Psoas muscle (tissue), 8 donors: ENCODE measurements at places on chromosomes 12 and 14. TPM values are rescaled to one million over a fixed set of nuclear protein-coding genes. Genes with fewer than 3 reads are reported as not detected.
A peak's percentile ranks its signal among the peaks of the same experiment; 100 is the strongest.

Gene KRT75
- not detected for polyA plus RNA-seq

Gene TSPAN8
- 29.2 TPM for polyA plus RNA-seq

Gene DAO
- not detected for polyA plus RNA-seq

Gene CLBA1
- 1.7 TPM for polyA plus RNA-seq

Gene AICDA
- 0.04 TPM for polyA plus RNA-seq

Gene TRAF3
- 15.9 TPM for polyA plus RNA-seq

Gene CCDC197
- 0.04 TPM for polyA plus RNA-seq

Gene SELPLG
- polyA plus RNA-seq, result 0.62 TPM

Gene PTGDR
- 0.11 TPM for polyA plus RNA-seq

Gene KLHL33
- polyA plus RNA-seq, result 0.30 TPM

Gene PKP2
- 4.0 TPM for polyA plus RNA-seq

Gene PLXNC1
- 0.51 TPM for polyA plus RNA-seq

Gene EPYC
- polyA plus RNA-seq, result not detected

Gene RND1
- polyA plus RNA-seq, result not detected

Gene KLRK1
- 0.55 TPM for polyA plus RNA-seq

GRCh38 chr14:50608302-50608851 is 48.4 kb downstream of the ATL1 start:
- no peak overlapping the region for H3K4me3 ChIP-seq
- no peak overlapping the region for H3K27ac ChIP-seq

DNA sequence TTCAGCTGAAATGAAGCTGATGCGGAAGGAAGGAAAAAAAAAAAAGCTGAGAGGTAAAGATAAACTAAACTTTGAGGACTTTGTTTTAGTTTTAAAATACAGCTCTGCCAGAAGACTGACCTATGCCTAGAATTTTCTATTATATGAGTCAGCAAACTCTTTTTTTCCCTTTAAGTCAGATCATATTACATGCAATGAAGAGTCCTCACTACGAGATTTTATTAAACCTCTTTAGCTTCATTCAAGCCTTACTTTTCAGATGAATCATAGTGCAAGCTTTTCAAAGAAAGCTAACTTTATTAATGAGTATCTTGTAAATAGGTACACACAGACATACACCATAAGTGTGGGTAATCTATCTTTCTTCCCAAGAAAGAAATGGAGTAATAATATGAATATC is 57.8 kb upstream of the FSCB start:
- H3K36me3 ChIP-seq, result no peaks in the 10 kb centered on the region
- H3K4me3 ChIP-seq, result no peak overlapping the region
- no peak for DNase-seq
- no peaks in the 10 kb centered on the region for H3K4me1 ChIP-seq
- no peak overlapping the region for H3K27ac ChIP-seq

- no peak overlapping the region for H3K4me3 ChIP-seq
- no peak for DNase-seq
- no peaks in the 10 kb centered on the region for H3K36me3 ChIP-seq
- H3K27me3 ChIP-seq, result no peaks in the 10 kb centered on the region
- no peak overlapping the region for H3K27ac ChIP-seq
These were observed 991.8 kb downstream of the VRK1 start for GRCh38 chr14:97788846-97789526.

GRCh38 chr12:65929641-65930040 is 105.4 kb downstream of the HMGA2 start:
- peaks cover 4% of the 10 kb centered on the region for H3K27me3 ChIP-seq
- H3K36me3 ChIP-seq, result no peaks in the 10 kb centered on the region
- H3K27ac ChIP-seq, result no peak overlapping the region
- DNase-seq, result no peak
- no peak overlapping the region for H3K4me3 ChIP-seq
- H3K4me1 ChIP-seq, result no peaks in the 10 kb centered on the region

DNA sequence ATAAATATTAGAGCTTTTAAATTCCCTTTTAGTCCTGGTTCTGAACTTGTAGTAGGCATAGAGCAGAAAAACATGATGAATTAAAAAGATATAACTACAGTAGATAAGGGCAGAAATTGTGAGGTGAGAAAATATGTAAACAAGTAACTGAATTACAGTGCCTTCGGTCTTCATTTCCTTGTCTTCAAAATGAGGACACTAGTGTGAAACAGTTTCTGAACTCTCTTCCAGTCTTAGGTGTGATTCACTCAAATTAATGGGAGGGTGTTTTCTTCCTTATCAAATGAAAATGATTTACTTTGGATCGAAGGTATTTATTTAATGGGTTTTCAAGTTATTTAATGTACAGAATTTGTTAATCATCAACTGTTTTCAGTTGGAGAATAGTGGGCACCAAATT is 1.5 kb downstream of the FGD4 start:
- peak overlapping the region; percentile 81 for H3K4me3 ChIP-seq
- no peaks in the 10 kb centered on the region for H3K36me3 ChIP-seq
- H3K27ac ChIP-seq, result no peak overlapping the region

GRCh38 chr12:92408072-92408900 is 262.6 kb upstream of the BTG1 start:
- no peaks in the 10 kb centered on the region for H3K27me3 ChIP-seq
- DNase-seq, result no peak
- H3K4me3 ChIP-seq, result no peak overlapping the region
- H3K36me3 ChIP-seq, result no peaks in the 10 kb centered on the region
- H3K27ac ChIP-seq, result no peak overlapping the region
- no peaks in the 10 kb centered on the region for H3K4me1 ChIP-seq

DNA sequence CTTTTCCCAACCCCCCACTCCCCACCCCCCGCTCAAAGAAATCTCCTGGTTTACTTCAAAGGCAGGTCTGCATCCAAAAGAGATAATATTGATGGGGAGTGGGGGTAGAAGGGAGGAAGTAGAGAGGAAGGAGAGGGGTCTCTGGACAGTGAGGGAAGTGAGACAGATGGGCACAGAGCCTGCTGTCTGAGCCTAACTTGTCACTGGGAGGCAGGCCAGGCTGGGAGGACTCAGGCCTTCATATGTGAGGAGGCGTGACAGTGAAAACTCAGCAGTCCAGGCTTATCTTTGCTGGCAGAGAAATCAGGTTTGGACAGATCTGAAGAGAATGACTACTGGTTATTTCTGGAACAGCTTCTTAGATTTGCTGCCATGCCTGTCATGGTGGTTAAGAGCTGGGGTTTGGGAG is 192.3 kb downstream of the NUAK1 start:
- no peak overlapping the region for H3K27ac ChIP-seq
- no peaks in the 10 kb centered on the region for H3K36me3 ChIP-seq
- no peak for DNase-seq
- H3K4me3 ChIP-seq, result no peak overlapping the region
- no peaks in the 10 kb centered on the region for H3K27me3 ChIP-seq

GRCh38 chr14:64763801-64764621 is 59.8 kb downstream of the PLEKHG3 start:
- H3K27ac ChIP-seq, result peak overlapping the region; percentile 58
- no peaks in the 10 kb centered on the region for H3K36me3 ChIP-seq
- peaks cover 25% of the 10 kb centered on the region for H3K4me1 ChIP-seq
- no peak for DNase-seq
- peak overlapping the region; percentile 29 for H3K4me3 ChIP-seq

DNA sequence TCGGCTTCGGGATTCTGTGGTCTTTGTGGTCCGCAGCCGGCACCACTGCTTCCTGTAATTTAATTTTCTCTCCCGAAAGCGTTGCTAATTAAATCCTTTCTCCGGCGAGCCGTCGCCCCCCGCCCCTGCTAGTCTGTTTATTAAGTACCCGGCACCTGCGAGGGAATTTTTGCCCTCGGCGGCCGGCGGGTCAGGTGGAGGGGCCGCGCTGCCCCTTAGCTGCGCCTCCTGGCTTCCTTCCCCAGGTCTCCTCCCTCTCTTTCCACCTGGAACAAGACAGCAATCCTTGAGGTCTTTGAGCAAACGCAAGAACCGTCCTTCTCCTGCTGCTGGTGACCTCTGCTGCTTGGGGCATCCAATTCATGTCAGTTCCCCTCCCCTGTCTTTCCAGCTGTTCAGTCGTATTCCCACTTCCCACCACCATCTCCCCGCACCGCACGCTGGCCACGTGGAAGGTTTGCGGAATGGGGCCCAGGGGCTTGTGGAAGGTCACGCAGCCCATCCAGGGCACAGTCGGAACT is 16.2 kb downstream of the ZDHHC22 start:
- peak overlapping the region; percentile 65 for H3K4me3 ChIP-seq
- H3K36me3 ChIP-seq, result peaks cover 8% of the 10 kb centered on the region
- H3K27ac ChIP-seq, result no peak overlapping the region
- no peaks in the 10 kb centered on the region for H3K27me3 ChIP-seq
- H3K4me1 ChIP-seq, result peaks cover 39% of the 10 kb centered on the region

GRCh38 chr12:6452944-6453630 is 1.2 kb downstream of the TAPBPL start:
- H3K27ac ChIP-seq, result peak overlapping the region; percentile 95
- peak overlapping the region; percentile 90 for H3K4me3 ChIP-seq
- DNase-seq, result no peak
- H3K36me3 ChIP-seq, result peaks cover 52% of the 10 kb centered on the region
- H3K27me3 ChIP-seq, result no peaks in the 10 kb centered on the region
- H3K4me1 ChIP-seq, result peaks cover 11% of the 10 kb centered on the region

GRCh38 chr14:101066826-101067510 is 163.4 kb upstream of the RTL1 start:
- no peaks in the 10 kb centered on the region for H3K36me3 ChIP-seq
- no peak overlapping the region for H3K27ac ChIP-seq
- H3K4me3 ChIP-seq, result no peak overlapping the region
- peak; percentile 2 for DNase-seq
- H3K4me1 ChIP-seq, result no peaks in the 10 kb centered on the region
- no peaks in the 10 kb centered on the region for H3K27me3 ChIP-seq

GRCh38 chr14:77006132-77006531 is 22.4 kb downstream of the IRF2BPL start:
- peak overlapping the region; percentile 21 for H3K27ac ChIP-seq
- H3K4me1 ChIP-seq, result peaks cover 48% of the 10 kb centered on the region
- H3K4me3 ChIP-seq, result no peak overlapping the region
- DNase-seq, result no peak

DNA sequence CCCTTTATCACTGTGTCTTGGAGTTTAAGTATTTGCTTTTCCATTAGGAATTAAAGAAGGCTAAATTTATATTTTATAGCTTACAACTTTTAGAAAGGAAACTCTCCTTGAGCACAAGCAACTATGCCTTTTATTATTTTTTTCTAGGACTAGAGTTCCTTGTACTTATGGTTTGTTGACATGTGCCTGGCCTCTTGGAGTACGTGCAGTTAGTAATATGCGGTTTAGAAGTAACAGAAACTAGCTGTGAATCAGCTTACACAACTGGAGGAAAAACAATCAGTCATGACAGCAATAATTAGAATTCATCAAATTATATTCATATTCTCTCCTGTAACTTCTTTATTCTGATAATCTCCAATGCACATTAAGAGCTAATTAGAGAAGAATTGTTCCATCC is 428.7 kb downstream of the AEBP2 start:
- no peaks in the 10 kb centered on the region for H3K27me3 ChIP-seq
- no peak overlapping the region for H3K4me3 ChIP-seq
- no peak for DNase-seq

DNA sequence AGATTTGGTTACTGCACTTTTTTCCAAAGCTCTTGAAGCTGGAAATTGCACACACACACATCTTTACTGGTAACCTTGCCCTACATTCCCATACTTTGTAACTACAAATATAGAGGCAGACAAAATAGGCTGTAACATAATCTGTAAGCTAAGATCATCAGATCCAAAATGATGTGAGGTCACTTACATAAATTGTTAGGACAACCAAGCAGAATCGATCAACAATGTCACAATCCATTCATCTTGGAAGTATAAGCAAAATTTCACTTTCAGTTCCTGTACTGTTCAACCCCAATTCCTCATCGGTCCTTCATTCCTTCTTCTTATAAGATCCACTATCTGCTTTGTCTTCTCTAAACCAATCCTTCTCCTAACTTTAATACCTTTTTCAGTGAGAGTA is 72.6 kb downstream of the EPS8 start:
- no peak for DNase-seq
- peaks cover 26% of the 10 kb centered on the region for H3K4me1 ChIP-seq
- H3K4me3 ChIP-seq, result no peak overlapping the region
- no peaks in the 10 kb centered on the region for H3K36me3 ChIP-seq

GRCh38 chr14:104103061-104103445 is 17.6 kb downstream of the ASPG start:
- H3K4me3 ChIP-seq, result no peak overlapping the region
- no peaks in the 10 kb centered on the region for H3K4me1 ChIP-seq
- H3K27ac ChIP-seq, result no peak overlapping the region
- peaks cover 3% of the 10 kb centered on the region for H3K27me3 ChIP-seq
- DNase-seq, result no peak
- no peaks in the 10 kb centered on the region for H3K36me3 ChIP-seq

- H3K36me3 ChIP-seq, result peaks cover 51% of the 10 kb centered on the region
- H3K27me3 ChIP-seq, result no peaks in the 10 kb centered on the region
- no peak for DNase-seq
- no peak overlapping the region for H3K4me3 ChIP-seq
- H3K27ac ChIP-seq, result no peak overlapping the region
These were observed 9.8 kb upstream of the ZNF385A start for GRCh38 chr12:54394281-54394719.

- H3K27me3 ChIP-seq, result no peaks in the 10 kb centered on the region
- H3K36me3 ChIP-seq, result no peaks in the 10 kb centered on the region
- H3K27ac ChIP-seq, result no peak overlapping the region
- DNase-seq, result no peak
- no peak overlapping the region for H3K4me3 ChIP-seq
- H3K4me1 ChIP-seq, result no peaks in the 10 kb centered on the region
These were observed 892.9 kb downstream of the DIO2 start for GRCh38 chr14:79318371-79318770.
